ENCODE measurements at places on chromosomes 11 and 22. TPM values are rescaled to one million over a fixed set of nuclear protein-coding genes. Genes with fewer than 3 reads are reported as not detected.

The MS4A6A gene
- 19.8 TPM for polyA plus RNA-seq

The OR10A2 gene
- not detected for polyA plus RNA-seq

The PVALB gene
- polyA plus RNA-seq, result not detected

The GAB4 gene
- not detected for polyA plus RNA-seq

The TXNRD2 gene
- polyA plus RNA-seq, result 22.9 TPM

The LARGE2 gene
- polyA plus RNA-seq, result 17.2 TPM

The AMOTL1 gene
- polyA plus RNA-seq, result 58.7 TPM

The C11orf86 gene
- polyA plus RNA-seq, result not detected

The PPP1R14B gene
- 61.8 TPM for polyA plus RNA-seq

The ACR gene
- 0.52 TPM for polyA plus RNA-seq

The APOBEC3H gene
- polyA plus RNA-seq, result 0.23 TPM

The DEUP1 gene
- polyA plus RNA-seq, result 2.0 TPM

The OR52E8 gene
- not detected for polyA plus RNA-seq

The C11orf42 gene
- polyA plus RNA-seq, result 0.47 TPM

The B3GAT1 gene
- polyA plus RNA-seq, result 0.99 TPM

The ARFGAP3 gene
- polyA plus RNA-seq, result 49.8 TPM

The CCDC116 gene
- 0.61 TPM for polyA plus RNA-seq

The PNPLA3 gene
- polyA plus RNA-seq, result 0.34 TPM

The TCN1 gene
- 0.40 TPM for polyA plus RNA-seq

The CHST1 gene
- polyA plus RNA-seq, result 5.8 TPM

The MPEG1 gene
- polyA plus RNA-seq, result 12.3 TPM

The SHISAL1 gene
- 0.79 TPM for polyA plus RNA-seq

The KRTAP5-9 gene
- polyA plus RNA-seq, result 0.34 TPM

The PKP3 gene
- polyA plus RNA-seq, result 11.0 TPM

The MS4A6E gene
- not detected for polyA plus RNA-seq

The SVIP gene
- polyA plus RNA-seq, result 34.9 TPM

The CARS1 gene
- 30.3 TPM for polyA plus RNA-seq

The FZD4 gene
- 26.6 TPM for polyA plus RNA-seq

The CD6 gene
- polyA plus RNA-seq, result 0.95 TPM

The TYMP gene
- 4.4 TPM for polyA plus RNA-seq

The ASPHD2 gene
- 0.55 TPM for polyA plus RNA-seq

The NXPE2 gene
- 0.36 TPM for polyA plus RNA-seq

The OR56A1 gene
- polyA plus RNA-seq, result not detected

The OR6Q1 gene
- polyA plus RNA-seq, result not detected

The AGBL2 gene
- polyA plus RNA-seq, result 6.0 TPM

The OR10V1 gene
- polyA plus RNA-seq, result not detected

The PYGM gene
- polyA plus RNA-seq, result 4.4 TPM

The SLC22A6 gene
- 0.14 TPM for polyA plus RNA-seq

The SRSF8 gene
- polyA plus RNA-seq, result 48.0 TPM

The C11orf16 gene
- 1.8 TPM for polyA plus RNA-seq

The RASGRP2 gene
- polyA plus RNA-seq, result 10.3 TPM

The LRRC32 gene
- polyA plus RNA-seq, result 45.1 TPM

The CD3E gene
- polyA plus RNA-seq, result 0.95 TPM

The CCDC188 gene
- 2.3 TPM for polyA plus RNA-seq

The ALG12 gene
- 32.6 TPM for polyA plus RNA-seq

The RCOR2 gene
- 14.4 TPM for polyA plus RNA-seq

The CLCF1 gene
- polyA plus RNA-seq, result 15.3 TPM

The OR52I1 gene
- polyA plus RNA-seq, result not detected

The PLEKHB1 gene
- polyA plus RNA-seq, result 30.0 TPM

The OR5P2 gene
- 0.26 TPM for polyA plus RNA-seq
